ENCODE measurements at places on chromosomes 7 and 10.

DNA sequence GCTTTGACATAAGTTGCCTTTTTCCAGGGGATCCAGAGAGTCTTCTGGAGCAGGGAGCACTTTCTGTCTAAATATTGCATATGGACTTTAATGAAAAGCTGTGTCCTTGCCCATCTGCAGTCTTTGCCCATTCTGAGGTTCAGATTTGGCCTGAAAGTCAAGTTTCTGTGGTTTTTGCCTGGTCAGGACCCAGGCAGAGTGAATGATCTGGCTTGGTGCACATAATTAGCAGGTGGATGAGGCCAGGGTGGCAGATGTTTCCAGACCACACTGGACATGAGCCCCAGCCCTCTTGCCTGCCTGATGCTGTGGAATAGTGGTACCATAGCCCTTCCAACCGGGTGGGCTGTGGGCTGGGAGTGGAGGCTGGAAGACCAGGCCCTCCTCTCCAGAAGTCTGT, 11.0 kb downstream of the HECW1 start:
- DNase-seq = no peak

GRCh38 chr7:151731022-151731441, 145.9 kb downstream of the PRKAG2 start:
- no peak for DNase-seq

DNA sequence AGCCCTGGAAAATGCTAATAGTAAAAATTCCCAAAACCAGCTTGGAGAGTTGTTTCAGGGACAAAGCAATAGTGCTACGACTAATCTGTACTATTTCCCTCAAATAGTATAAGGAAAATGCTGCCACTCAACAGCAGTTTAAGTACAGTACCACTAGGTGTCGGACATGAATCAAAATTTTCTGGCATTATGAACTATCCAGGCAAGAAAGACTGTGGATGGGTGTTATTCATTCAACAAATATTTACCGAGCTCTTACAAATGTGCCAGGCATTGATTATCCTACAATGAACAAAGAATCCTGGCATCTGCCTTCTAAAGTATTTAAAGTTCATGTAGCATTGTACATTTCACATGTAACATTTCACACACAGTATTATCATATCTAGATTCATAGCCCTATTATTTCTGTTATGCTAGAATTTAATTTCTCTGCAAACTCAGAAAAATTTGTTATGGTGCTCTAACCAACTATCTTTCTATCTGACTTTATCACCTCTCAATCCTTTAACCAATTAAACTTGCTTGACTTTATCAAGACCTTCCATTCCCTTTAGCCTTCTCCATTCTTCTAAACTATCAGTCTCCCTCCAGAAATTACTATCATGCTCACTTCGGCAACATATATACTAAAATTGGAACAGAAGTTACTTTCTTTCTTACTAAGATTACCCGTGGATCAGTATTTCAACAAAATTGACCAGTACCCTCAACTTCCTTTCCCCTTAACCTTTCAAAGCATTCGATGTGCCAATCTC, 80.6 kb downstream of the ARHGAP21 start:
- peak; percentile 20 for DNase-seq

DNA sequence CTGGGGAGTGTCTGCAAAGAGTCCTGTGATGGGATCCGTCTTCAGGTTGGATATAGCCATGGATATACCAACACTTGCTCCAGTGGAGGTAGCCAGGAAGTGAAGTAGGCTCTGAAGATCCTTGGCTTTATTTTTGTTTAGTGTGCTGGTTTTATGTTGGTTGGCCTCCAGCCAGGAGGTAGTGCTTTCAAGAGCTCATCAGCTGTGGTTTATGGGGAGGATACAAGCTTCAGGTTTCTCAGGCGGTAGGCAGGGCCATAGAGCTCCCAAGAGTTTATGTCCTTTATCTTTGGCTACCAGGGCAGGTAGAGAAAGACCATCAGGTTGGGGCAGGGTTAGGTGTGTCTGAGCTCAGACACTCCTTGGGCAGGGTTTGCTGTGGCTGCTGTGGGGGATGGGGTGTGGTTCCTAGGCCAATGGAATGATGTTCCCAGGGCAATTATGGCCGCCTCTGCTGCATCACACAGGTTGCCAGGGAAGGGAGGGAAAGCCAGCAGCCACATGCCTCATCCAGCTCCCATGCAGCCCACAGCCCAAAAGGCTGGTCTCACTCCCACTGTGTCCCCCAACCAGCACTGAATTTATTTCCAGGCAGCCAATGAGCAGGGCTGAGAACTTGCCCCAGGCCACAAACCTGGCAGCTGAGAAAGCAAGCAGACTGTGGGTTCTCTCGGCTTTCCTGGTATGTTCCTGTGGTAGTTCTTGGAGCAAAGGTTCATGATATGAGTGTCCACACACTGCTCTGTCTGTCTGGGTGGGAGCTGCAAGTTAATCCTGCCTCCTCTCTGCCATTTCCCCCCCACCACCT, 67.0 kb upstream of the PRLHR start:
- DNase-seq = no peak

DNA sequence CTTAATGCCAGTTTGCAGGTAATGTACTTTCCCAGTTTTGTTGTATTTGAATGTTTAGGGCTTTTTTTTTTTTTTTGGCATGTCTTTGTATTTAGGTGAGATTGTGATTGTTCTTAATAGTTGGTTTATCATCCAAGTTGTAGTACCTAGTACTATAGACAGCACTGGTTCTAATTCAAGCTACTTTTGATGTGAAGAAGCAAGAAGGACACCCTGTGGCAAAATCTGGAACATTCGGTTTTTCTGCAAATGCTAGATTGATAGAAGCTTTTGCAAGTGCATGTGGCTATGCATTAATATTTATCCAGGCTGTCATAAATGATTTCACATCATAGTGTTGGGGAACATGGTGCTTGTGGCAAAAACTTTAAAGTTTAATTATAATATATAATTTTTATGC, 248.9 kb downstream of the FOXP2 start:
- no peak for DNase-seq

GRCh38 chr10:3096149-3096548, 28.8 kb downstream of the PFKP start:
- DNase-seq = no peak

GRCh38 chr10:123402656-123403055, 248.5 kb downstream of the BUB3 start:
- DNase-seq = no peak

DNA sequence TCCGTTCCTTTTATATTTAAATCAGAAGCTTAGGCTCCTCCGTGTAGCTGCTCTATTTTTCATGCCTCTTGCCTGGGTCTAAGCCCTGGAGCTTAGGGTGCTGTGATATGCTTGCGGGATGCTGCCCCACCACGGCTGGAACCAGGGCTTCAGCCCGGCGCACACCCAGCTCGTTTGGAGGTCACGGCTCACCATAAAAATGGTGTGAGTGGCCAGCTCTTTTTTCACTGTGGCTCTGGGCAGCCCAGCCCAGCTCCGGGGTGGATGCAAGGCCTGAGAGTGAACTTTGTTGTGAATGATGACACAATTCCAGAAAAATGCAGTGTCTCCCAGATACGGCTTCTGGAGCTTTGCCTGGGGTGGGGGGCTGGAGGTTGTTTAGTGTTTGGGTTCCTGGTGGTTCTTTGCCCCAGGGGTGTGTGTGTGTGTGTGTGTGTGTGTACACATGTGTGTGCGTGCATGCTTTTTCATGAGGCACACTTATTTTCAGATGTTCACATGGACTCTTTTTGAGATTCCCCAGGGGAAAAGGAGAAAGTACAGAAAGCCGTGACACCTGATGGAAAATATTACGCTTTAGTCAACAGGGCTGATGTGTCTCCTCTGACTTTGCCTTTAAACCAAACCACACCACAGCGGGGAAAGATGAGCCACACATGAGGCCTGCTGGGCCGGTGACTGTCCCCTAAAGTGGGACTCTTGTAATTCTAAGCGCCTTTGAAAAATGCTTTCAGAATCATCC, 46.2 kb downstream of the GRK5 start:
- peak; percentile 69 for DNase-seq

GRCh38 chr10:83685458-83685857, 453.9 kb upstream of the GHITM start:
- no peak for DNase-seq

- no peak for DNase-seq
These were observed 271.4 kb downstream of the TSPAN12 start for GRCh38 chr7:120586571-120586970.

DNA sequence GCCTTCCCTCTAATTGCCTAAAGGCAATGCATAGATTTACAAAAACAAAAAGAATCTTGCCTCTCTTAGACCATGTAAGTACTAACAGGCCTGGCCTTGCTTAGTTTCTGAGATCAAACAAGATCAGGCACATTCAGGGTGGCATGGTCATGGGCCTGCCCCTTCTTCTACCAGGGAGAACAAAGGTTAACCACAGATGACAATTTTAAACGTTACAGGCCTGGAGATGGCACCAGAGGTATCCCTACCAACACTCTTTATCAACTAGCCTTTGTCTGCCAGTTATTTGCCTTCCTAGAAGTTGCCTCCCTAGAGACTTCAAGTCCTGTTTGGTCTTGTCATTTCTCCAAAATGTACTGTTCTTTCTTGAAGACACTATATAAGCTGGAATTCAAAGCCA, 252.6 kb downstream of the DOCK4 start:
- DNase-seq = no peak

- DNase-seq = no peak
These were observed 217.1 kb downstream of the IPMK start for GRCh38 chr10:58050575-58050974.

All from 8988T (cell line).